ENCODE measurements at places on chromosomes 3 and 15.

DNA sequence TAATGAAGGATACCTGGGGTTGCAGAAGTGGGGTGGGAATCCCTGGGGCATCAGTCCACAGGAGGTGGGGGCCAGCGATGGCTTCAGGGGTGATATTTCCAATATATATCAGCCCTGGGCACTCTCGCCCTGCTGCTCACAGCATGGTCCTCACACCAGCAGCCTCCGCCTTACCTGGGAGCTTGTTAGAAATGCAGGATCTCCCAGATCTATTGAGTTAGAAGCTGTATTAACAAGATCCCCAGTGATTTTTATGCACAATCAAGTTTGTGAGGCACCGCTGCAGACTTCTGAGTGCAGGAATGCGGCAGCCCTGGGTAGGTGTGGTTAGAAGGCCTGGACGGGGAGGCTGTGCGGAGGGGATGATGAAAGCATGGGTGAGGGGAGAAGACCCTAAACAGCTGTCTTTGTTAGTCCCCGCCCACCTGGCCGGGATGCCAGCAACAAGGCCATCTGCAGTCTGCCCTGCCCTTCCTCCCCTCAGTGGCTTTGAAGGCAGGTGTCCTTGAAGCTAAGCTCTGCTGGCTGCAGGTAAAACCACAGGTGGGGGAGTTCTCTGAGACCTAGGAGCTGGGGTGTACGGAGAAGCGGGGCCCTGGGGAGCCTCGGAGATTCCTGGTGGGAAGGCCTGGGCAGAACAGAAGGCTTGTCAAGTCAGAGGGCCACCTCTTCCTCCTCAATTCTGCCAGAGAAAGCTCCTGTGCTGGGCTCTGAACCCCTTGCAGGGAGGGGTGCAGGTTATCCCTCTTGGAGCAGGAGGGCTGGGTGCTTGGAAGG is 11.4 kb downstream of the FAM107A start:
- DNase-seq: no peak

DNA sequence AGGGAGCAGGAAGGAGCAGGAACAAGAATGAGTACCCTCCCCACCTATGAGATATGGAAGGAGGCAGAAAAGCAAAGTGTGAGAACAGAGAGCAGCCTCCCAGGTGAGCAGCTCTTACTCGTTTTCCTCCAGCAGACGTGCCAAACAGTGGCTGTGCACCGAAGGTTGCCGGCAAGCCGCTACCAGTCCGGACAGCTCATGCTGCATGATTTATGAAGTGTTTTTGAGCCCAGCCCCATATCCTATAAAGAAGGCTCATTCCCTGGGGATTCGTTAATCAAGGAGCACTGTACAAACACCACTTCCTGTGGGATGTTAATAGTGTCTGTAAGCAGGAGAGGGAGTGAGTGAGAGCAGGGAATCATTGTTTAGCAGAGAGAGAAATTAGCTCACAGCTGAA is 118.3 kb upstream of the FOXB1 start:
- no peak for DNase-seq

GRCh38 chr3:41997702-41998550 is 36.0 kb upstream of the ULK4 start:
- no peak for DNase-seq

DNA sequence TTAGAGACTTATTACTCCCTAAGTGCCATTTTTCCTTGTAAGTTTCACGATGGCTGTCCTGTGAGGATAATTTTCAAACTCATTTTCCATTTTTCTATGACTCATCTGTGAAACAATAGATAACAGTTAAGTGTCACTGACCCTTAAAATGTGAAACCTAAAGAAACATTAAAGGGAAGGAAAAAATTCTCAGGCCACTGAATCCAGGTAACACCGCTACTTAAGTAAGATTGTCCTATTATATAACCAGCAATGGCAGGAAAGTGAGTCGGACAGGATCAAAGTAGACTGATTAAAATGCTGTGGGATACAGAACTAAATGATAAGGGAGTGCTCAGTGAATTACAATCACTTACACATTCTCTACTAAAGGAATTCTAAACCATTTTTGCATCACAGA is 12.4 kb downstream of the PLD1 start:
- no peak for DNase-seq

- DNase-seq: no peak
Measured at GRCh38 chr15:85388566-85389305, 8.3 kb downstream of the AKAP13 start.

- DNase-seq: no peak
Measured at GRCh38 chr15:58467722-58468423, 36.1 kb downstream of the LIPC start.

GRCh38 chr3:186413615-186414415 is 51.8 kb upstream of the DGKG start:
- no peak for DNase-seq

- no peak for DNase-seq
Measured at GRCh38 chr15:31463521-31464102, 137.0 kb downstream of the KLF13 start.

DNA sequence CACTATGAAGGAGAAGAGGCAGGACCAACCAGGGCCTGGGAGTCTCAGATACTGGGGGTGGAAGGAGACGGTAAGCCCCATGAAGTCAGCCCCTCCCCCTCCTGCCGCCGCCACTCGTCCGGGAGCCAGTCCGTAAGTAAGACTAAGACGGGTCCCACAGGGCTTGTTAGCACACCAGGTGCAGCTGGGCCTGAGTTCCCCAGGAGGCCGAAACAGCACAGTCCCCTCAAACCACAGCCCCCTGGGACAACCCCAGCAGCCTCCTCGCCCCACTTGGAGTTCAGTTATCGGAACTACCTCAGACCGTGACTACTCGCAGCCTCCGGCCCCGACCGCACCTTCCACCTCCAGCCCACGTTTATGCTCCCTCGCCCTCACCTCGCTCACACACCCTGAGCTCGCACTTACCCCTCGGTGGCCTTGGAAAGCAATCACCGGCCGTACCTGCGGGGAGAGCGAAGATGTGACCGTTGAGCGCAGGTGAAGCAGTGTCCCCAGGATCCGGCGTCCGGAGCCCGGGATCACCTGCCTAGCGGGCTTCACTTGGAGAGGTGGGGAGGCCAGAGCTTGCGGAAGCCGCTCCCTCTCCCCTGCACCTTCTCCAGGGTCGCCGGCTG is 557 bp downstream of the ELL3 start:
- no peak for DNase-seq

DNA sequence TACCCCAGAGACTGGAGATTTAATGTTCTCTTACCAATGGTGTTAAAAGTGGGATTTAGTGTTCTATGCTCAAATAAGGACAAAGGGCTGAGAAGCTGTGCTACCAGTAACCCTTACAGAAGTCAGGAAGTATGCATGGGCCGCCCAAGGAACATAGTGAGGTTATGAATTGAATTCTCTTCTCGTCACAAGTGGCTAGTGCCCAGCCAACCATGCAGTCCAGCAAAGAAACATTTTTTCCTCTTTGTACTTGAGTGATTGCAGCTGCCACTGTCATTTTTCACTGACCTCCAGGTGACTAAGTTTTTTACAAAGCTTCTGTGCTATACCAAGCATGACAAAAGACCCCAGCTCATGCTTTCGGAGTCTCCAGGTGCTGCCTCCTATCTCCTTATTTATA is 110.6 kb upstream of the DCBLD2 start:
- no peak for DNase-seq

DNA sequence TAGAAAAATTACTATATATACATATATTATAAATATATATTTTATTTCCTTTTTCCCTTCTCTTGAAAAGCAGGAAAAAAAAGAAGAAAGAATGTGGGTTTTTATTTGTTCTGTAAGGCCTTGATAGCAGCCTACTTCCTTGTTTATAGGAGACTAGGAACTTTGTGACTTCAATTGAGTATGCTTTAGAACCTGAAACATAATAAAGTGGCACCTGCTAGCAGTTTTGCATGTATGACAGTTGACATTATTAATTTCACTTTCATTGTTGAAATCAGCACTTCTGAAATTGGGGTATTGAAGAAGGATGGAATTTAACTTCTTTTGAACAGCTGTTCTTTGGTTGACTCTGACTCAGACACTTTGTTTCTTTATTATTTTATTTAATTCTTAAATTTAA is 56.9 kb downstream of the GLCE start:
- DNase-seq: no peak

GRCh38 chr3:45214061-45214680 is 11.9 kb downstream of the TMEM158 start:
- no peak for DNase-seq

DNA sequence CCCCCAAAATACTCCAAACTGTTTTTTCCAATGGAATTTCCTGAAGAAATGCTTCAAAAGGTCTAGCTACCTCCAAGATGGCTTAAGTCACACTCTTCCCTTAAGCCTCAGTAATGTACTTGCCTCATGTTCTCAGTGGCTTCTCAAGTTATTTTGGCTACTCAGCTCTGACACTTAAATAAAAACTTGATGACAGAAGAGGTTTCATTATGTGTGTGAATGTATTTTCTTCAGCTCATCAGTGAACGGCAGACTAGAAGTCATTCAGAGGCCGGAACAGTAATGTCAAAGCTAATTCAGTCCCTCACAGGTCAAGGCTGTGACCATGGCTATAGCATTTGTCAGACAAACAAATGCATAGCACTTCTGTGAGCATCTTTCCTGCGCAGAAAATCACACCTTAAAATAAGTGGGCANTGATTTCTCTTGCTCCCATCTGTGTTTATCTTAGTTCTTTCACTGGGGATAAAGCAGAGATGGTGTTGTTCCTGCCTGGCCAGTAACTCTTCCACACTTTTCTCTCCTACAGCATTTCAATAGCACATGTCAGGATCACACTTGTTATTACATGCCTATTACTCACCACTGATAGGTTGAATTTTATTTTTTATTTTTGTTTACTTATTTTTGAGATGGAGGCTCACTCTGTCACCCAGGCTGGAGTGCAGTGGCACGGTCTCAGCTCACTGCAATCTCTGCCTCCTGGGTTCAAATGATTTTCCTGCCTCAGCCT is 68.5 kb upstream of the PLCL2 start:
- DNase-seq: no peak

DNA sequence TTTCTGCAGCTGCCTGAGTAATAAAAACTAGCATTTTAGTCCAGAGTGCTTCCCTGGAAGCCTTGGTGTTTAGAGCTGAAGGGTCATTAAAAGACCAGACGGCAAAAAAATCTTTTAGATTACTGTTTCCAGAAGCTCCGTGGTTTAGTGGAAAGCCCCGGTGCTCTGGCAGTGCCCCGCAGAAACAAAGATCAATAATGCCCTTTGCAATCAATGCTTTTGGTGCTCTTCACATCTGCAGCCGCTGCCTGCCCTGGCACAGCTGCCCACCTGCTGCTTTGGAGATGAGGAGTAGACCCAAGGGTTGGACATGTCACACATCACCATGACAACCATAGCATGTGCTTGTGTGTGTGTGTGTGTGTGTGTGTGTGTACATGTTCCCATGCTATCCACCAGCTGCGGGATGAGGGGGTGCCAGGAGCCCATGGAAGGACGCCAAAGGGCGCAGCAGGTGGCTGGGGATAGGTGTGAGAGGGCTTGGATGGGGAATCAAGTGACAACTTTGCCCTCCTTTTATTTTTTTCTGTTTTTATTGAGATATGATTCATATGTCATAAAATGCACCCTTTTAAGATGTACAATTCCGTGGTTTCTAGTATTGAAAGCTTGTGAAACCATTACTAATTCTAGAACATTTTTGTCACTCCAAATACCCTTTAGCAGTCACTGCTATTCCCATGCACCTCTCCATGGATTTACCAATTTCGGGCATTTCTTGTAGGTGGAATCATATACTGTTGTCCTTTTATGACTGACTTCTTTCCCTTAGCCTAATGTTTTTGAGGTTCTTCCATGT is 75.7 kb upstream of the KLHL25 start:
- DNase-seq: no peak

GRCh38 chr3:18247139-18247695 is 177.9 kb downstream of the SATB1 start:
- DNase-seq: no peak

GRCh38 chr3:56368846-56369245 is 99.4 kb downstream of the ERC2 start:
- no peak for DNase-seq

- no peak for DNase-seq
Measured at GRCh38 chr3:119731560-119732343, 28.9 kb downstream of the CFAP91 start.

DNA sequence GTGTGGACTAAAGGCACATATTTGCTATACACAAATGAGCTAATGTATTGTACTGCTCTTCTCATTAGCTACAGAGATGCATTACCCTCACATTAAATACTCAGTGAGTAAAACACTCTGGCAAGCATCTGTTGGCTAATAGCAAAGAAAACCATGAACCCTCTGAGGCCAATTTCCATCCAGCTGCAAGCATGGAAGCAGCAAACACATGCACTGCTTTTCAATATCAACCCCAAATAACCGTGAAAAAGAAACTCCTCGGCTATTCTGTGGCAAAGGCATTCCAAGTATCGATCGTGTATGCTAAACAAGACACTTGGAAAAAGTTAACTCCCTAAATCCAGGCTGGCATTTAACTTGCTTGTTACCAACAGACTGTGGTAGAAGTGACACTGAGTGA is 67.0 kb downstream of the PEAK1 start:
- no peak for DNase-seq

- no peak for DNase-seq
Measured at GRCh38 chr3:24963762-24964625, 464.1 kb upstream of the RARB start.

DNA sequence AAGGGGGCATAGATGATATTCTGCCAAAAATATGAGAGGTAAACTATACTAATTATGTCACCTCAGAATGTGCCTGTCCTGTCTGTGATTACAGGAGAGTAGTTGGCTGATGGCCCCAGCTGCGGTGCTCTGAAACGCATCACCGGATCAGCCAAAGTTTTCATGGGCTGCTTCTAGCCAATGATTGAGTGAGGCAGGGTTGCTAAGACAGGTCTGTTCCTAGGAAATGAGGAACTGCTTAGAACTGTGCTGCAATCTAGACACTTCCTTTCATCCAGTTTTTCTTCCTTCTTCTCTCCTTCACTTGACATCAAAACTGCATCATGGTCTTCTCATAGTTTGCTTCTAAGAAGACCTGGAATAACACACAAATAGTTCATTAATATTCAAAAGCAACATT is 124.0 kb downstream of the KCNH8 start:
- no peak for DNase-seq
